ENCODE measurements at places on chromosomes 7 and 10.
A peak's percentile ranks its signal among the peaks of the same experiment; 100 is the strongest.

DNA sequence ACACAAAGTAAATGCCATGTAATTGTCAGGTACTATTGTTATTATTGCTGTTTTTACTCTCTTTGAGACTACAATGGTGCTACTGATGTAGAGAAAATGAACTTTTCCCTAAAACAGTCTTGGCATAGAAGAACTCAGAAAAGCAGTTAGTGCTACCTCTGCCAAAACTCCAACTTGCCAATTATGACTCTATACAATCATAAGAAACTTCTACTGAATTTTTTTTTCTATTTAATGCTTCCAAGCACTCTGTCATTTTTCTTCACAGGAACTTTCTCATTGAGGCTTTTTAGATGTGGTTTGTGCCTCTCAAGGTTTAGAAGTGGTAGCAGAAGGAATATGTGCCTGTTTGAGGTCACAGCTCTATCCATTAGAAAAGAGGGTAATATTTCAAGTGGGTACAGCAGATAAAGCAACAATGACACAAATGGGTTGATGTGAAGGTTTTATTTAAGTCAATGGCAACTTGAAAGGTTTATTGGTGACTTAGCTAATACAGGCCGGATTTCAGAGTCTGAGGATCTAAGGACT, 64.0 kb upstream of the FERD3L start:
- DNase-seq = no peak

DNA sequence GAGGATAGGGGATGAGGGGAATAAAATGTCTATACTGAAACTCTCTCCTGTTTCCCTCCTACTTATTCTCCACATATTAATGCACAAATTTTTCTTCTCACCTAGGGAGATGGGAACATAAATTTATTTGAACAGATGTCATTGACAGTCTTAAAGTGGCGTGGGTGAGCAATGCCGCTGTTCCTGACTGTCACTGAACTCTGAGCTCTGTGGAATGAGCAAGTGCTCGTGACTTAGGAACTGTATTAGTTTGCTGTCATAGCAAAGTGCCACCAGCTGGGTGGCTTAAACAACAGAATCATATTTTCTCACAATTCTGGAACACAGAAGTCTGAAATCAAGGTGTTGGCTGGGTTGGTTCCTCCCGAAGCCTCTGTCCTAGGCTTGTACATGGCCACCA, 29.1 kb downstream of the INPP5F start:
- no peak for DNase-seq

DNA sequence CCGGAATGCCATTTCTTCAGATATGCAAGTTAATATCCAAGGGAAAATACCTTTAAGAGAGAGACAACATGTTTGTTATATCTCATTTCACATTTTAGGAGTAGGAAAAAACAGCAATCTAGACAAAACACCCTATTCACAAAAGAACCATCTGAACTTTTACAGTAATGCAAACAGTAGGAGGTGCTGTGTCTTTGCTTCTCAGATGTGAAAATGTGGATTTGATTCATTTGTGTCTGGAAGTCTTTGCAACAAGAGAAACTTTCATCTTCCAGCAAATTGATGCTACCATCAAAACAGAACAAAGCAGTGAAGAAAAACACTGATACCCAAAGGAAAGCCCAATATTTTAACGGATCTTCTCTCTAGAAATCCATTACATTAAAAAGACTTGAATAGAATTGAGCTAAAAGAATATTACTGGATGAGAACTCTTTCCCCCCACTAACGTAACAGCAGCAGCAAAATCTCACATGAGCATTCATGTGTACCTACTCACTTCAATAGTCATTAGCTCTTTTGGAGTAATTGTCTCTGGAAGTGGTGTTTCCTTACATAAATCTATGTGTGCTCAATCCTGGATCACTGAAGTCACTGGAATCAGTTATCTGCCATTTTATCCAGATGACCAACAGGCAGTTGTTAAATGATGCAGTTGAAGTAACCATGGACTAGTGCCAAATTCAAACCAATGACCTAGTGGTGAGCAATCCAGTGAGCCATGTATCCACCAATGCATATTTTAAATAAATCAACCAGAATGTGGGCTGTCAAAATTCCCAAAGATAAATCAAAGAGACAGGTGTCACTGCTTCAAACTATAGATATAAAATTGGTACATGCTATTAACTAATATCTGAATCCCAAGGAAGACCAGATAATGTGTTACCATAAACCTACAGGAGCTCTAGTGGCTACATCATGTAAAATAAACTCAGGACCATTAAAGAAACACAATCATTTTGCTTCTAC, 1.8 kb downstream of the SEMA3C start:
- no peak for DNase-seq

DNA sequence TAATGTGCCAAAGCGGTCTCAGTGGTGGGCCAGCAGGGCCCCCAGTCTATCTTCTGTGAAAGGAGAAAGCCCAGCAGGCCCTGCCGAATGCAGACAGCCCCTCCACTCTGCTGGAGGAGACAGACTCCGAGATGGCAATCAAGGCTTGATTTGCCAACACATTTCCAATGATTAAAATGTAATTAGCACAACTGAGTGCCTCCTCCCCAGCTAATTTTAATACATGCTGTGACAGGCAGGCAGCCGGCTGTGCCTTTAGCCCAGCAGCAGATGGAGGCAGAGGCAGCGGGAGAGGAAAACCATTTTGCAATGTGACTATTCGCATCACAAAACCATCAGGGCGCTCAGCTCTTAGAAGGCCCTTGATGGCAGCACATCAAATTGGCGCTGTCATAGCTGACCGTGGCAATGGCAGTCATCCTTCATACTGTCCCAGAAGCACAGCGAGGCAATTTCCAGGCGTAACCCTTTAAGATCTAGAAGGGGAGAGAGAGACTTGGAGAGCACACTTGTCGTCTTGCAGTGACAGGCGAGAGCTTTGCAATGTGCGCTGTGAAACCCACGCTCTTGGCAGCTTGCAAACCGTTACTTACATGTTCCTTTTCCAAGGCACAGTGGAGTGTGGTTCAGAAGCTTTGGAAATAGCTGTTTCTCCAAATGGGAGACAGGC, 714.8 kb upstream of the GALNT17 start:
- no peak for DNase-seq

DNA sequence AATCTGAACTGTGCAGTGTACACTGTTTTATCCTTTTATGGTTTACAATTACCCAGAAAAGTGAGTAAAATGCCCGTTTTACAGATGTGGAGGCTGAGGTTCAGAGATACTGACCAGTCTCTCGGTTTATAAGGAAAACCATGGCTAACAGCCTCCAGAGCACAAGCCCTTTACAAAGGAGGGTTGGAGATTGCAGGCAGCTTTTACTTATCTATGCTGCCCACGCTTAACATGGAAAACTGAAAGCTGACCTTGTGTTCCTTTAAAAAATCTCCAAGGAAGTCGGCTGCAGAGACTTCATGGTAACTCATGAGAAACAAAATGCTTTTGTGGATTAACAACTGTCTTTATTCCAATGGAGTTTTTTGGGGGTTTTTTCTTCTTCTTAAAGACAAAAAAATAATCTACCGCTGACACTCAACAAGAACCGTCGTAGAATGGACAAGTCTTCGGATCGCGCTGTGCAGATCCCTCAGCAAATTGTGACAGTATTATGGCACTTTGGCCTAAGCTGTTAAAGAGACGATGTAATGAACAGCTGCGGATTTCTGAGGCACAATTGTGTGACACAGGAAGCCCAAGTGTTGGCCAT, 654 bp upstream of the SLF2 start:
- DNase-seq = no peak

GRCh38 chr7:135620980-135621850, 41.1 kb upstream of the STMP1 start:
- no peak for DNase-seq

- DNase-seq = no peak
These were observed 11.8 kb upstream of the TBXAS1 start for GRCh38 chr7:139817249-139817648.

DNA sequence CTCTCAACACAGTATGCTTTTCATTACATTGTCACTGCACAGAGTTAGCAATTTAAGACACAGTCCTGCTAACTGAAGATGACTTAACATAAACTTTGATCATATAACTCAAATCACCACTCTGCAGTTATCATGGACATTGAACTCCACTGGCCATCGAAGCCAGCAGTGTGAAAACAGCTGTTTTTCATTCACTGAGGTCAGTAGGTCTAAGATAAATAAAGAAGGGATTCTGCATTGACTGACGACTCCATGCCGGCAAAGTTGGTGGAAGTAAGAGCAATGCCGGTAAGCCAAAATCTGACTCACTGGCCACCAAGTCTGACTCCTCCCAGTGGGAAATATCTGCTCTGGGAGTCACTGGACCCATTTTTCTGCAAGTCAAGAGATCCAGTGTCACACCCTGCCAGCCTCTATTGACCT, 449.9 kb upstream of the ANKRD30A start:
- no peak for DNase-seq

GRCh38 chr7:136102881-136103280, 125.7 kb upstream of the MTPN start:
- DNase-seq = no peak

- no peak for DNase-seq
These were observed 22.4 kb upstream of the ZNF862 start for GRCh38 chr7:149815661-149816266.

GRCh38 chr10:123445261-123445775, 220.8 kb upstream of the GPR26 start:
- no peak for DNase-seq

GRCh38 chr10:73159038-73159648, 8.7 kb downstream of the ECD start:
- peak; percentile 47 for DNase-seq

- DNase-seq = peak; percentile 84
These were observed 84.0 kb downstream of the GSAP start for GRCh38 chr7:77331938-77332695.

- DNase-seq = no peak
These were observed 41.6 kb upstream of the MINDY3 start for GRCh38 chr10:15901889-15902288.

GRCh38 chr10:88705958-88706357, at the start of gene LIPK:
Gene LIPK (plus strand): TSS chr10:88706249. CDS start chr10:88724544, 18,295 bp downstream.
- no peak for DNase-seq

- no peak for DNase-seq
These were observed 113.6 kb downstream of the RNF32 start for GRCh38 chr7:156754201-156754600.

- no peak for DNase-seq
These were observed 88.6 kb downstream of the USP6NL start for GRCh38 chr10:11522821-11523245.

DNA sequence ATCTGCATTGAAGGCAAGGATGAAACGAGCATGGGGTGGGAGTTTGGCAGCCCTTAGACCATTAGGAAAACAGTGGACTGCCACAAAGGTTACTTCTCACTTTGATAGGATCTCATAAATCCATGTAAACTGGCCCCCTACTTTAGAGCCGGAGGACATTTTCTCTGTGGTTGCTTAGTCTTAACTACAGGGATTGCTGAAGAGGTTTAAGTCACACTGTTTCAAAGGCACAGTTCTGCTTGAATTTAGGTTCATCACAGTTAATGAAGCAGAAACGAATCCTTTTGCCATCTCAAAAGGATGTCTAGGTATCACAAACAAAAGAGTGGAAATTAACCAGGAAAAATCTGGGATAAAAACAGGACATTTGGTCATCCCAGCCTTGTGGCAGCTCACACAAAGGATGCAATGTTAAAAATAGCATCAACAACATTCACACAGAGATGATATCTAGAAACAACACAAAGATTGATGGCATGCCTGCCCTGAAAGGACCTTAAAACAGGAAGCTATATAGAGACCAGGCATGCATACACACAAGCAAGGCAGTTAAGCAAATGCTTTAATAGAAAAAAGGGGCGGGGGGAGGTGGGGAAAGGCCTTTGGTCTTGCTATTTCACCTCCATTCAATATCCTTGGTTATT, 74.0 kb downstream of the DOCK4 start:
- no peak for DNase-seq

GRCh38 chr10:51876503-51876902, 177.1 kb upstream of the CSTF2T start:
- no peak for DNase-seq

GRCh38 chr7:31000161-31000693, 36.5 kb downstream of the GHRHR start:
- DNase-seq = no peak

GRCh38 chr7:155257482-155258225, 40.0 kb upstream of the INSIG1 start:
- no peak for DNase-seq

GRCh38 chr10:123906884-123907652, 15.5 kb upstream of the CPXM2 start:
- no peak for DNase-seq

- DNase-seq = peak; percentile 66
These were observed 750 bp downstream of the ZNF398 start for GRCh38 chr7:149147752-149148653.

GRCh38 chr10:29946953-29947700, 112.3 kb downstream of the JCAD start:
- DNase-seq = no peak

GRCh38 chr10:94133239-94133638, 139.5 kb downstream of the PLCE1 start:
- DNase-seq = no peak

- DNase-seq = no peak
These were observed 8.1 kb upstream of the OLAH start for GRCh38 chr10:15035385-15036301.

DNA sequence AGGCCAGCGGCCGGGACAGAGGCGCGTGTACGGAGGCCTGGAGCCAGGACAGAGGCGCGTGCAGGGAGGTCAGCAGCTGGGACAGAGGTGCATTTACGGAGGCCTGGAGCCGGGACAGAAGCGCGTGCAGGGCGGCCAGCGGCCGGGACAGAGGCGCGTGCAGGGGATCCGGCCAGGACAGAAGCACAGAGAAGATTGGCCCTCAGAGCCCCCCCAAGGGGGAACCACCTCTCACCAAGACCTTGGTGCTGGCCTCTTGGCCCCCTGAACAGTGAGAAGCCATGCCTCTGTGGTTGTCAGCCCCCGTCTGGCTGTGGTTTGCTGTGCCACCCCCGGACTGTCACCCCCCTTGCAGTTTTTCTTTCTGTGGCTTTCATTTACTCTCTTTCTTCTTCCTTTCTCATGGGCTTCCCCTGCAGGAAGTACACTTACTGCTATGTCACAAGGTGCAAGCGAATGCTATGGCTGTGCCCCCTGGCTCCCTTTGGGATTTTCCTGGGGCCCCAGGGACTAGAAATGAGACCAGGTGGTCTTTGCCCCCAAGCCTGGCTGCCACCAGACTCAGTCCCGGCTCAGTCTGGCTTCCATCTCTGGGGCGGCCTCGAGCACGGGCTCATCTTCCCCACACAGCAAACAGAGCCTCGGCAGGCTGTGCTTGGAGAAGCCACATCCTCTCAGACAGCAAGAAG, 41.1 kb downstream of the INSIG1 start:
- peak; percentile 82 for DNase-seq

GRCh38 chr10:78868456-78868855, 200.3 kb upstream of the ZMIZ1 start:
- no peak for DNase-seq

GRCh38 chr7:92761391-92762097, 74.8 kb downstream of the CDK6 start:
- no peak for DNase-seq

DNA sequence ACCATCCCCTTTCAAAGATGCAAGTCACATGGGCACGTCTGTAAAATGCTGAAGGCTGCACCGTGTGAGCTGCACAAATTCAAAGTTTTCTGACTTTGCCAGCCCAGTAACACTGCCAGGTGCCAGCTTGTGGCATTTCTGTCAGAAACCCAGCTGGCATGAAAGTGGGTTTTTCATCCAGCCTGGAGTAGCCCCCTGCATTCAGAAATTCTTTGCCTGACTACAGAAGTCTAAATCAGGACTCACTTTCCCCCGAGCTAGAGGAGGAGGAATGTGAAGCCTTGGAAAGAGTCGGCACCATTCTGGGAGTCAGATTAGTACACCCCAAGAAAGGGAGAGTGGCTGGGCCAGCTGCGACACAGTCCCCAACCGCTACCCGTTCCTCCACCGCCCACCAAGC, 56.7 kb upstream of the EN2 start:
- DNase-seq = no peak

- no peak for DNase-seq
These were observed 90.5 kb downstream of the EZH2 start for GRCh38 chr7:148793590-148793989.

Data from CD8-positive, alpha-beta T cell (primary cell).